ENCODE measurements at places on chromosomes 2 and 18. TPM values are rescaled to one million over a fixed set of nuclear protein-coding genes. Genes with fewer than 3 reads are reported as not detected.

DNA sequence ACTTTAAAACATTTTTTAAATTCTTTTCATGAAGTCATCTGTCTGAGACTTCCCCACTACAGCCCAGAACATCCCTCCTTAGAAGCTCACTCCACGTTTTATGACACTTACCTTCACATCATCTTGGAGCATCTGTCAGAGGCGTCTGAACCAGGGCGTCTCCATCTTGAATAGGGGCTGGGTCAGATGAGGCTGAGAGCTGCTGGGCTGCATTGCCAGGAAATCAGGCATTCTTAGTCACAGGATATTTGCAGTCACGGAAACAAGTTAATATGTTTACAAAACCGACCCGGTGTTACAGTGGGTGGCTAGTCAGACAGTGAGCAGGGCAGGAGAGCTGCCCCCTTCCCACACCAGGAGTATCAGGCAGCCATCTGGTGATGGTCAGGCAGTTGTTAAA is 456.5 kb downstream of the FBXO15 start:
- no peak for DNase-seq

Gene SGO2
- 4.2 TPM for polyA plus RNA-seq

GRCh38 chr2:219049282-219049681 is 8.0 kb upstream of the CFAP65 start:
- DNase-seq: no peak

DNA sequence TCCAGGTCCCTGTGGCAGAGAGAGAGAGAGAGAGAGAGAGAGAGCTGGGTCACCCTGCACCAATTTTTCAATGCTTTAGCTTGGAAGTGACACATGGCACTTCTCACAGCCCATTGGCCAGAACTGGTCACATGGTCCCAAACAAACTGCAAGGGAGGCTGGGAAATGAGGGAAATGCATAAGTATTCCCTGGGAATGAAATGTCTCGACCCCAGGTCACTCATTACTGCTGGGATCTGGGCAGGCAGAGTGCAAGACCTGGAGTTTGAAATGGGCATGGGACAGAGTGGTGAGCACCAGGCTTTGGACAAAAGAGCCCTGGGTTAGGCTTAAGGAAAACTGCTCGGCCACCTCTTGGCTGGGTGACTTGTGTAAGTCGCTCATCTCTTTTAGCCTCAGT is 37.0 kb downstream of the SMAD7 start:
- no peak for DNase-seq
